Activated naive CD4-positive, alpha-beta T cell treated with anti-CD3 and anti-CD28 coated beads, Interleukin-2, amount 50 U/mL, for 16 hours (primary cell): ENCODE measurements at places on chromosomes 6 and 20.
A peak's percentile ranks its signal among the peaks of the same experiment; 100 is the strongest.

- no peak for DNase-seq
Observed at GRCh38 chr6:140821196-140821595, 1311.5 kb upstream of the GJE1 start.

- DNase-seq = no peak
Observed at GRCh38 chr20:11457488-11457887, 460.2 kb upstream of the BTBD3 start.

GRCh38 chr6:126293891-126294524, 45.9 kb upstream of the CENPW start:
- DNase-seq = no peak

DNA sequence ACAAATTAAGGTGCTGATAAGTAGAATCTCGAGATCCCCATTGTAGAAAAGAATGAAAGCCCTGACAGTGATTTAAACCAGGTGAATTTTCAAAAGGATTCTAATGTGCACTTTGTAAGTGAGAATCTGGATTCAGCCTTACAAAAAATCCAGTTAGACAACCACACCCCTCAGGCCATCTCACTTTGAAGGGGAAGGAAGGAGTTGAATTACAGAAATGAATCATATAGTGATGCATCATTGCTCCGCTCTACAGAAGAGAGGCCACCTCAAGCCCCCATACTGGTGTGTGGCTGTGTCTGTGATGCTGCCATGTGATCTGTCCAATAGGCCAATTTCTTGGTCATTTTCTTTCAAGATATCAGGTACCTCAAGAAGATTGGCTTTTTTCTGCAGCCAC, 85.5 kb upstream of the NT5E start:
- no peak for DNase-seq

DNA sequence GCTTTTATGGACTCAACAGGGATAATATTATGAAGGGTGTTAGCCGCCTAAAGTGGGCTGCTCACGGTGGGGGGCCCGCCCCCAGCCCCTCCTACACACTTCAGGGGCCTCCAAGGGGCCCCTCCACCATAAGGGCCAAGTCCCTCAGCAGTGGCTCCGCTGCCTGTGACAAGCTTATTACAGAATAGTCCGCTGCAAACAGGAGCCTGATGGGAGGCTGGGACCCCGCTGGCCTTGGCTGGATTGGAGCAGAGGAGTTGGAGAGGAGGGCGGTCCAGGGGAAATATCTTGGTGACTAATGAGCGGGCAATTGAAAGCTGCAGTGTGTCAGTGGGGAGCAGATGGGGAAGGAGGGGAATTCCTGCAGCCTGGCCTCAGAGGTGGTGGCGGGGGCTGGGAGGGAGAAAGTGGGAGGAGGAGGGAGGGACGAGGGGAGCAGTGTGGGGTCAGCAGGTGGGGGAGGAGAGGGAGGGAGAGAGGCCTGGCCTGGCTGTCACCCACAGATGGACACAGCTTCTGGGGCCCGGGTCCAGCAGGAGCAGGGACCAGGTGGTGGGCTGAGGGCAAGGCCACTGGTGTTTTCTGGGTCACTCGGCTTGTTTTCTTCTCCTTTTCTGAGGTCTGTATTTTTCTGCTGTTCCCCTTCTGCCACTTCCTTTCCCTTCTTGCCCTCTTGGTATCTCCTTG, 57.6 kb upstream of the FOXP4 start:
- no peak for DNase-seq

GRCh38 chr6:74480561-74480960, 725.3 kb downstream of the COL12A1 start:
- no peak for DNase-seq

- no peak for DNase-seq
Observed at GRCh38 chr6:29816030-29816429, 11.6 kb upstream of the HLA-G start.

DNA sequence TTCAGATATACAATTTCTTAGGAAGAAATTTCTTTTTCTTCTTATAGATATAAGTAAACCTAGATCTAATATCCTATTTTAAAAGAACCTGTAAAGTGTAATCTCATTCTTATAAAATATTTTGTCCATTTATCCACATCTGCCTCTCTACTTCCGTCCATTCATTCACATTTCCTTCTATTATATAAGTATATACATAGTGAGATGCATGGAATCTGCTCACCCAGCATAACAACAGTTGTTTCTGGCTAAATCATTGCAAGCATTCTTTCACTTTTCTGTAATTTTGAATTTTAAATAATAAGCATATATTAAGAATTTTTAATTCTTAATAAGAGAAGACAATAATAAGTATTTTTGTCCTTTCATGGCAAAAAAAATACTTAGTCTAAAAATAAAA, 45.4 kb downstream of the CEP162 start:
- DNase-seq = no peak

DNA sequence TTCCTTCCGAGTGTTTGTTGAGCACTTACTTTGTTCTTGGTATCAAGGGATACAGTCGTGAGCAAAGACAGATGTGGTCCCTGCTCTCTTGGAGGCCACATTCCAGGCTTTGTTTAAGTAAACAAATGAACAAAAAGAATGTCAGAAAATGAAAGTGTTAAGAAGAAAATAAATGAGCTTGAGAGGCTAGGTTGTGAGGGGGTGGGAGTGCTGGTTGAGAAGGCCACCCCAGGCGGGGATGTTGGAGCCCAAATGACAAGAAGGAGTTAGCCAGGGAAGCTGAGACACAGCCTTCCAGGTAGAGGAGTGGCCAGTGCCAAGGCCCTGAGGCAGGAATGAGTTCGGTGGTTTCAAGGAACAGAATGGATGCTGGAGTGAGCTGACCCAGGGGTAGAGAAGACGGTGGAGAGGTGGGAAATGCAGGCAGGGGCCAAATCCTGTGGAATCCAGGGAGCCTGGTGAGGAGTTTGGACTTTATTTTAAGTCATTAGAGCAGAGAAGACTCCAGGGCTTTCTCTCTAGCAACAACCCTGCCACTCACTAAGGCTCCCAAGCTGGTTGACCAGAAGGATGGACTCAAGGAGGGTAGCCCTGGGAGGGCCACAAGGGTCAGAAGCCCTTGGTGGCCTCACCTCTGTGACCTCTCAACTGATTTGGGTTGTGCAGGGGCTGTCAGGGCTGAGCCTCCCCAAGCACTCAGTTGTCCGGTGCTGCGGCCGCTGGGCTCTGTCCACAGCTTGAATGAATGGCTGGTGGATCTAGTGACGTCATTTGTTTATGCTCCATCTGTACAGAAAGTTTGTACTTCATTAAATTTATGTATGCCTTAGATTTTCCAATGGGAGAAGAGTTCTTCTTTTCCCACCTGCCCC, 66.0 kb upstream of the STX16 start:
- DNase-seq = no peak

GRCh38 chr6:1940381-1940780, 305.0 kb downstream of the GMDS start:
- DNase-seq = no peak

GRCh38 chr20:33894798-33895197, 83.7 kb downstream of the CHMP4B start:
- DNase-seq = no peak

GRCh38 chr20:9207253-9207652, 138.4 kb downstream of the PLCB4 start:
- no peak for DNase-seq

DNA sequence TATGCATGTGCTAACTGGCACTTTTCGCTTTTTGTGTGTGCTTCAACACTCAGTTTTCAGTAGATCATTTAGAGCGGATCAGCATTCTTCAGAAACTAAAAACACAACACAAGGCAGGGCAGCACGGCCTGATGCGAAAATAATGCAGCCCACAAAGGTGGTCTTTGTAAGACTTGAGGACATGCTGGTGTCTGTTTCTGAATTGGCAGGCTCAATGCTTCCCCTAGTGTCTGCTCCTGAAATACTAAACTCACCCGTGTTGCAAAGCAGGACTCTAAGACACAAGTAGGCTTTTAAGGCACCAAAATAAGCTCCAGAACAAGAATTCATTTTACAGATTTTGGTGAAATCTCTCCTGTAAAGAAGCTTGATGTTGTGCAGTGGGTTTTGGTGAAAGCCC, 676.5 kb downstream of the TENT5A start:
- no peak for DNase-seq

- peak; percentile 63 for DNase-seq
Observed at GRCh38 chr20:3751675-3752385, 15.7 kb downstream of the ADISSP start.

GRCh38 chr20:22512911-22513489, 71.4 kb downstream of the FOXA2 start:
- DNase-seq = no peak

GRCh38 chr6:136429264-136430065, 120.8 kb downstream of the MAP7 start:
- no peak for DNase-seq

DNA sequence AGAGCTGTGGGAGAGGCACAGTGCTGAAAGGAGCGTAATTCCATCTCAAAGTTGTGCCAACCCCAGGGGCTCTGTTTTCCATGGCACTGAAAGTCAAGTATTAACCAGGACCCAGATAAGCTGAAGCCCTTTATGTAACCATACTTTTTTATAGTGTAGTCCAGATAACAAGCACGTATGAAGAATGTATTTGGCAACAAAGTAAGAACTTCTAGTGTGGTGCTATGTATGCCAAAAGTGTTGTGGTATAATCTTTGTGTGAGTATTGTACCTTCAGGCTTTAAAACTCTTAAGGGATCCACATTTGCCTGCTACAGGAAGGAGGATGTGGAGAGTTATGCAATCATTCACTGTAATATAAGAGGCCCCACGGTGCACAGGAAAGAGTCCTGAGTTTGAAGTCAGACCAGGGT, 129.4 kb downstream of the IBTK start:
- DNase-seq = no peak

- no peak for DNase-seq
Observed at GRCh38 chr20:58822748-58823730, 27.7 kb downstream of the GNAS-AS1 start.

- DNase-seq = no peak
Observed at GRCh38 chr6:111922454-111923297, 49.4 kb upstream of the FYN start.
